Stimulated activated CD4-positive, alpha-beta T cell treated with anti-CD3 and anti-CD28 coated beads, TNF-alpha, amount 100 ng/mL, for 1 hour (primary cell): ENCODE measurements at places on chromosomes 16 and 17.

- no peak for DNase-seq
Measured at GRCh38 chr17:9974448-9975381, 69.6 kb upstream of the RCVRN start.

- DNase-seq, result no peak
Measured at GRCh38 chr16:58338205-58338604, 43.4 kb upstream of the PRSS54 start.

- DNase-seq, result no peak
Measured at GRCh38 chr17:66446419-66446818, 144.0 kb downstream of the PRKCA start.

GRCh38 chr17:58195518-58196123 lies 3.1 kb downstream of the EPX start:
- no peak for DNase-seq
